ENCODE measurements at places on chromosomes 3 and 15. TPM values are rescaled to one million over a fixed set of nuclear protein-coding genes. Genes with fewer than 3 reads are reported as not detected.

Gene BCL2A1
- polyA plus RNA-seq: 61.9 TPM

Gene SHISA5
- polyA plus RNA-seq: 176 TPM

Gene CLDN1
- 14.2 TPM for polyA plus RNA-seq

Gene HYAL1
- polyA plus RNA-seq: 27.8 TPM

Gene GOLGA8G
- not detected for polyA plus RNA-seq

Gene DPPA2
- polyA plus RNA-seq: not detected

Gene EHHADH
- polyA plus RNA-seq: 2.8 TPM

Gene ARNT2
- polyA plus RNA-seq: 6.5 TPM

Gene RLBP1
- polyA plus RNA-seq: not detected

Gene PYGO1
- 1.3 TPM for polyA plus RNA-seq

Gene FMN1
- polyA plus RNA-seq: 4.6 TPM

Gene P2RY13
- 2.2 TPM for polyA plus RNA-seq

Gene REC114
- polyA plus RNA-seq: not detected

Gene ZPLD1
- polyA plus RNA-seq: 0.05 TPM
